ENCODE measurements at places on chromosomes 11 and 22.

- no peak for DNase-seq
These were observed 92.6 kb downstream of the DEPDC5 start for GRCh38 chr22:31846161-31847115.

DNA sequence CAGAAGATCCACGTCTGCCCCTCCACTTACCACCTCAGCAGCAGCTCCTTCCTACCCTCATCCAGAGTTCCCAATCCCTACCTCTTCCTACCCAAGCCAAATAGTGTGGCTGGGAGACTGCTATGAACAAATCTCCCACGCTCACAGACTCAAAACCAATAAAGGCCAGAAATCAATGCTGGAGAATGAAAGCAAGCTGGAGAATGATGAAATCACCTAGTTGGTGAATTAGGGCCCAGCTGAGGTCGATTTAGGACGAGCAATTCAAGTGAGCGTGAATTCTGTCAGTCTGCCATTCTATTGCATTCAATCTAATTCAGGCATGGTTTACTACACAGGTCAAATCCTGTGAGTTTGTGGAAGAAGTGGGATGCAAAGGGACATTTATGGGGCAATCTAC, 22.5 kb downstream of the COMMD9 start:
- DNase-seq = no peak

DNA sequence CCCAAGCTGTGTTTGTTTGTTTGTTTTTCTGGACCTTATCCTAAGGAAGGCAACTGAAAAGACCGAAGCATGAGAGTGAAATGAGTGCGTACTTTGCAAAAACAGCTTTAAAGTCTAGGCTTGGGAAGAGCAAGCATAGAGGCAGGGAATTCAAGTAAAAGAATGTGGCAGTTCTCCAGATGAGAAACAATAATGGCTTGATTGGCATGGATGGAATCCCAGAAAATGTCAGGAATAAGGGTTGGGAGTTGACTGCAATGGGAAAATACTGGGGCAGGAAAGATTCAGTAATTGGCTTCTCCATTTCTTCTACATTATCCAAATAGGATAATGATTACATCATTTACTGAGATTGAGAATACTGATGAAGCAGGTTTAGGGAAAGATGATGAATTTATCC, 17.5 kb downstream of the SAAL1 start:
- DNase-seq = no peak

GRCh38 chr22:29625090-29625825, 21.8 kb downstream of the NF2 start:
- DNase-seq = peak; percentile 45

GRCh38 chr22:30424534-30425326, 838 bp upstream of the MTFP1 start:
- no peak for DNase-seq

DNA sequence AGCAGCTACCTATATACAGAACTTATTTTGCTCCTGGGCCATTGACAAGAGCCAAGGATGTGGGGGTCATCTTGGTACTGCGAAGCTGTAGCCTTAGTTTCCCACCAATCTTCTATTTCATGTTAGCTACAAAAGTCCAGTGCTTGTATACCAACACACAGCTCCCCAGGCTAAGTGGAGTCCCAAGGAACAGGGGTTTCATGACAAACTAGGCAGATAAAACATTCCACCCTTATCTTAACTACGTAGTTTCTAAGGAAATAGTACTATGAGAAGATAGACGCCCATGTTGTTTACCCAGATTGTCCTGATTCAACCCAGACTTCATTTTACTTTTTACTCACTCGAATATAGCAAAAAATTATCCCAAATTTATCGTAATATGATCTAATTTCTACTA, 218.5 kb downstream of the DYNC2H1 start:
- no peak for DNase-seq

DNA sequence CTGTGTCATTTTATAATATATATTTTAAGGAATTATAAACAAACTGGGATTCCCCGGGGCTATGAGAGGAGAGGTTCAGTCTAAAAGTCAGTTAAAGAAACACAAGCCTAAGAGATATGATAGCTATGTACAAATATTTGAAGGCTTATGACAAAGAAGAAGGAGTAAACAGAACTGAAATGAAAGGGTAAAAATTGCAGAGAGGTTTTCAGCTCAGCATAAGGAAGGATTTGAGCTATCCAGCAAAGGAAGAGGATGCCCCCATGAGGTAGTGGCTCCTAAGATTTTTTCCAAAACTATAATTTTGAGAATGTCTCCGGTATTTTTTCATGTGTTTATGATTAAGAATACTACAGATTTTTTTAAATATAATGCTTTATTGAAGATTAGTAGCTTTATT, 57.9 kb upstream of the ANGPTL5 start:
- no peak for DNase-seq

DNA sequence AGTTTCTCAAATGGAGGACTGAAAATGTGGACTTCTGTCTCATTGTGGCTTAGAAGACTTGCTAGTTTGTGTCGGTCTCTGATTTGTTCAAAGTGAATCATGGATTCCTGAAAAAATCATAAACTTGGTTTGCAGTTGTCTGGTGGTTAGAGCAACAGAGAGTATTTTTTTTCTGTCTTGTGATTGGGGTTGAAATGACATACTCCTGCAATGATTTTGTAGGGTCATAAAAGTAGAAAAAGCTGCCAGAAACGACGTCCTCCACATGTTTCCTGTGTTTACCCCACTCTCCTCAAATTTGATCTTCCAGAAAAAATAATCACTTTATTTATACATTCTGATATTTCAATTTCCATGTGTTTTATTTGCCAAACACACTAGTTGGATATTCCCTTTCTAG, 219.2 kb upstream of the PGR start:
- DNase-seq = no peak

DNA sequence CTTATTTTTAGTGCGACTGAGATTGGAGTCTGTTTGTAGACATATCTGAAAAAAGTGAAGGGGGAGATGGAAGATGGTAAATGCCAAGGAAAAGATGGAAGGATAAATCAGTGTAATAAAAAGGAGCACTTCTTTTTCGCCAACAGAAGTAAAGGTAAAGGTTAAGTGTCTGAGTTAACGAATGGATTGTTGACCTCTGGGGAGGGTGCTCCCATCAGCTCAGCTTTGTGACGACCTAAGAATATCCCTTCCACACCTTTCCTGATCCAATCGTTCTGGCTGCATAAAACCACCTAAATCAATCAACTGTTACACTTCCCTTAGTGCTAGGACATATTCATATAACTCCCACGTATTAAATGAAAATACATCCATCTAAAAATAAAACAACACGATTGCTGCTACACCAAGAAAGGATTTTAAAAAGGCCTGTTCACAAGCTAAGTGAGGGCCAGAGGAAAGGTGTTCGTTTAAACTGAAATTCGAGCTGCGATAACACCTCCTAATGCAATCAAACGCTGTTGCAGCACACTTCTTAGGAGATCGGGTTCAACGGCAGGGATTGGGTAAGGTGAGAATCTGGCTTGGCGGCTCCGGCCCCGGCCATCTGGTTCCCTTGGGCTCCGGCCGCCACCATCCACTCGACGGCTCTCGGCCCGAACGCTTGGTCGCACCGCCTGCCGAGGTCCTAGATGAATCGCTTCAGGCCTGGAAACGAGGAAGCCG, 658 bp downstream of the C11orf71 start:
- DNase-seq = peak; percentile 51

- DNase-seq = no peak
These were observed 8.7 kb upstream of the PAX6 start for GRCh38 chr11:31819621-31820437.

DNA sequence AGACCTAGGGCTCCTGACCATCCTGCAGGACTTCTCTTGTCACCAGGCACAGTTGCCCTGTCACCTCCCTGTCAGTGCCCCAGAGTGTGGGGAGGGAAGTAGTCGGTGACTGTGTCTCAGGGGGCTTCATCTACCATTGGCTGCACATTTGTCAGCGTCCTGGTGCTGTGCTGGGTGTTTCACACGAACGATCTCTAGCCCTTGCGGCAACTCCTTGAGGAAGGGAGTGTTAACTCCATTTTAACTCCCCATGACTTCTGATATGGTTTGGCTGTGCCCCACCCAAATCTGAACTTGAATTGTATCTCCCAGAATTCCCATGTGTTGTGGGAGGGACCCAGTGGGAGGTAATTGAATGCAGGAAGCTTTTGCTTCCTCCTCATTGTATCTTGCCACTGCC, 7.1 kb downstream of the TSKU start:
- no peak for DNase-seq

- DNase-seq = no peak
These were observed 12.9 kb downstream of the SERPINH1 start for GRCh38 chr11:75574698-75575602.

GRCh38 chr11:60641940-60642339, 57.5 kb upstream of the MS4A8 start:
- DNase-seq = no peak

DNA sequence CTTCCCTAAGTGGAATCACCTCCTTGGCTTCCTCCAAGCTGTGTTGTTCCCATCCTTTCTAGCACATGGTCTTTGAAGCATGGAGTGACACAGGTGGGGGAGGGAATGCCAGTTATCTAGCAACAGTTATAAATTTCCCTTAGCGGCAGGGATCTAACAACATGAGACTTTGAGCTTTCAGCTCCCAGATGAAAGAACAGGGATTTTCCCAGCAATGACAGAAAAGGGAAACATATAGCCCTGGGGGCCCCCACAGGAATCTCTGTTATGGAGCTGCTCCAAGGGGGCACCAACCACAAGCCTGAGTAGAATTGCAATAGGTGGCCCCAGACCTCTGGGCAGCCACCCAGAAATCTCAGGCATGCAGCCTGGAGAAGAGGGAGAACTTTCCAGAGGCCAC, 163.0 kb downstream of the GRIK4 start:
- no peak for DNase-seq

Data from right renal pelvis (tissue), 4 donors.